Stimulated activated CD4-positive, alpha-beta T cell treated with anti-CD3 and anti-CD28 coated beads, Interleukin-15, amount 100 ng/mL, for 48 hours (primary cell): ENCODE measurements at places on chromosomes 6 and 20.

DNA sequence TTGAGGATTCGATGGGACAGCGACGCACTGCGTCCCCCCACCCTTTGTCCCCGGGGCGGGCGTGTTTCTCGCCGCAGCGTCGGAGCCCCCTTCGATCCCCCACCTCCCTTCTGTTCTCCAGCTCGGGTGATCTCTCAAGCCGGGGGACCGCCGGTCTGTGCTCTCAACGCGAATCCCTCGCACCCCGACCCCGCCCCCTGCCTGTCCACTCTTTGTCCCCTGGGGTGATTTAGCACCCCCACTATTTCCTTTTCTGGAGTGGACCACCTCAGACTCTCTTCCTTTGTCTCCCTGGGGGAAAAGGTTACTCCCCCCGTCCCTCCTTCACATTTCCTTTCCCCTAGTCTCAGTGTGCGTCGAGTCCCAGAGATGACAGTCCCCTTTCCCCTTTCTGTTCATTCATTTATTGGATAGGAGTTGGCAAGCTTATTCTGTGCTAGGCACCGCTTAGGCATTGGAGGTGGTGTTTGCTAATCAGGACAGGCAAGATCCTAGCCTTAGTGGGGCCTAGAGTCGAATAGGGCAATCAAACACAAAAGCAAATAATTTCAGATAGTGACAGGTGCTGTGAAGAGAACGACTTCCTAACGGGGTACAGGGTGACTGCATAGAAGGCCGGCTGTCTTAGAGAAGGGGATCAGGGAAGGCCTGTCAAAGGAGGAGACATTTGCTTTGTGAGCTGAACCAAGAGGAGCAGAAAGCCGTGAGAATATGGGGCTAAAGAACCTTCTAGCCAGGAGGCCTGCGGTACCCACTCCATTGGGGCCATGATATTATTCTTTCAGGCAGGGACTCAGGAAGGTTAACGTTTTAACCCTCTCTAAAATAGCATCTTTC is 741 bp downstream of the PTPN1 start:
- no peak for DNase-seq

GRCh38 chr20:4830696-4831095 is 109.0 kb downstream of the PRND start:
- DNase-seq: no peak

- no peak for DNase-seq
Observed at GRCh38 chr6:129324345-129324744, 385.6 kb downstream of the ARHGAP18 start.

DNA sequence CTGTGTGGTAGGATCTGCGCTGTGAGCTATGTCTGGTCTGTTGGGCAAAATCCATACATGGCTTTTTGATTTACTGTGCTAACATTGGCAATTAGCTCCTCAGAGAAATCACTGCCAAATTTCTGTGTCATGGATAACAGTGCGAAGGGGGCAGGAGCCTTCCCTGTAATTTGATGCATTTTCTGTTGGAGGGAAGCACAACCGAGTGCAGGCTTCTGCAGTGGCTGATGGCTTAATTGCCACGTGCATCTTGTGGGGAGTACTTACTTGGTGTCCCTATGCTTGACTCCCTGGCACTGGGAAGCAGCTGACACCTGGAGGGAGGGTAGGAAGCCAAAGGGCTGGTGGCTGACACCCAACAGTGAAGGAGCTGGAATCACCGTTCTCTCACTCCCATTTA is 99.3 kb upstream of the PROKR2 start:
- DNase-seq: no peak

- DNase-seq: no peak
Observed at GRCh38 chr20:62136283-62137091, 6.7 kb downstream of the PSMA7 start.
